ENCODE measurements at places on chromosomes 3 and 15.

- no peak for DNase-seq
Measured at GRCh38 chr3:140436421-140436820, 241.4 kb upstream of the TRIM42 start.

DNA sequence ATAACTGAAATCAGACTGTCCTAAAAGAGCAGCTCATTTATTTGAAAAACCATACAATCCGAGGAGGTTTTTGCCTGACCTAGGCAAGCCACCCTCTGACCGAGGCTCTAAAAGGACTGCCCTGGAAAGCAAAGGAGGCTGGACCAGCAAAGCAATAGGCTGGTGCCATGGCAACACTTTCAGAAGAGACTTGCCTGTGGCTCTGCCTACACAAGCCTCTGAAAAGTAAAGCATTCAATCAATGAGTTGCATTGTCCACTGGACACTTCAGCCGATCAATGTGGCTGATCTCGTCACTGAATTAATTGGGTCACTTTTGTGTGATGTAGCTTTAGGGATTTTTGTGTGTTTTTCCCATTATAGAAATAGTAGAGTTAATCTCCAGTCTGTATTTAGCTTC, 99.1 kb upstream of the SEMA6D start:
- no peak for DNase-seq

GRCh38 chr3:72432246-72432645, 416.0 kb downstream of the SHQ1 start:
- DNase-seq = no peak

GRCh38 chr15:98724048-98724447, 75.7 kb downstream of the IGF1R start:
- no peak for DNase-seq

DNA sequence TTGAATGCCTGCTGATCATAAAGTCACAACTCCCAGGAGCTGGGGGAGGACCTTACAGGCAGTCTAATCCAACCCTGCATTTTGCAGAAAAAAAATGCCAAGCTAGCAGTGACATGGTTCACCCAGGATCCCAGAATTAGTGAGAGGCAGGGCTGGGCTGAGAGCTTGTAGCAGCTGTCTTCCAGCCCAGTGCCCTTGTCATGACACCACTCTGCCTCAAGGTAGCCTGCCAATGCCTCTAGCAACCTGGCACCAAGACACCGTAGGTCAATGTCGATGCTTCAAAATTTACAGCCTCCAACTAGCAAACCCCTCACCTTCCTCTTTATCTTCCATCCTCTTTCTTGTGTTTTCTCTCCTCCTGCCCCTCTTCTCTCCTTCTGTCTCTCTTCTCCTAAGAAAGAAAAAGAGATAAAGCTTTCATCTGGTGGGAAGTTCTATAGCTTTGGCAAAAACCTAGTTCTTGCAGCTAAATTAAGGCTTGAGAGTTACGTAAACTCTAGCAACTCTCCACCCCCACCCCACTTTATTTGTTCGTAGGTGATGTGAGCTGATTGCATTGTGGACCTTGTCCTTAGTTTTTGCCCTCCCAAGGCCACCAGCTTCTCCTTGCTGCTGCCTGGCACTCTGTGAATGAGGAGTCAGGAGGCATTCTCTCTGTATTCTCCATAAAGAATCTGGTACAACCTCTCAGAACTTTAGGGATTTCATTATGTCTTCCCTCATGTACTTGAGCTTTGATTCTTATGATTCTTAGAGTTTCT, 18.3 kb upstream of the BFSP2 start:
- no peak for DNase-seq

DNA sequence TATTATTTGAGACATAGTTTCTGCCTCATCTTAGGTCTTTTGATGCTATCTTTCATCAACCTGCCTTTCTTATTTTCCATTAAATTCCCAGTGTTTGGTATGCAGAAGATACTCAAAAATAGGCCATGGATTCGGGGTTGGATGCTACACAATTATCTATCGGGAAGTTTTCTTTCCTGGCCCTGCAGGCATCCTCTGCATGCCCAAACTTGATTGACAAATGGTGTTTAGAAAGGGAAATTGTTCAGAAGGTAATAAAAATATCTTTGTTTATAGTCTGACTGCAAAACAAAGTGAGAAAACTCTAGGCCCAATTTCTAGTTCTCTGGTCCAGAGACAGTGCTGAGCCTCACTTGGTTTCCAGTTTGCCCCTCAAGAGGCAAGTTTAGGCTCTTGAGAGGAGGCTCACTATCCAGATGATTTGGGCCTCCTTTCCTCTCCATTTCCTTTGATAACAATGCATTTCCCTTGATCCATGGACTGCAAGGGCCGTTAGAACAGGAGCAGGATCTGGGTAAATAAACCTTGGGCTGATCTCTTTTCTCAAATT, 157.1 kb upstream of the DPH6 start:
- DNase-seq = no peak

Data from DMS79 (cell line).